ENCODE measurements at places on chromosomes 1 and 21.
A peak's percentile ranks its signal among the peaks of the same experiment; 100 is the strongest.

GRCh38 chr1:150999051-150999674 is 7.5 kb downstream of the MINDY1 start:
- DNase-seq = no peak

DNA sequence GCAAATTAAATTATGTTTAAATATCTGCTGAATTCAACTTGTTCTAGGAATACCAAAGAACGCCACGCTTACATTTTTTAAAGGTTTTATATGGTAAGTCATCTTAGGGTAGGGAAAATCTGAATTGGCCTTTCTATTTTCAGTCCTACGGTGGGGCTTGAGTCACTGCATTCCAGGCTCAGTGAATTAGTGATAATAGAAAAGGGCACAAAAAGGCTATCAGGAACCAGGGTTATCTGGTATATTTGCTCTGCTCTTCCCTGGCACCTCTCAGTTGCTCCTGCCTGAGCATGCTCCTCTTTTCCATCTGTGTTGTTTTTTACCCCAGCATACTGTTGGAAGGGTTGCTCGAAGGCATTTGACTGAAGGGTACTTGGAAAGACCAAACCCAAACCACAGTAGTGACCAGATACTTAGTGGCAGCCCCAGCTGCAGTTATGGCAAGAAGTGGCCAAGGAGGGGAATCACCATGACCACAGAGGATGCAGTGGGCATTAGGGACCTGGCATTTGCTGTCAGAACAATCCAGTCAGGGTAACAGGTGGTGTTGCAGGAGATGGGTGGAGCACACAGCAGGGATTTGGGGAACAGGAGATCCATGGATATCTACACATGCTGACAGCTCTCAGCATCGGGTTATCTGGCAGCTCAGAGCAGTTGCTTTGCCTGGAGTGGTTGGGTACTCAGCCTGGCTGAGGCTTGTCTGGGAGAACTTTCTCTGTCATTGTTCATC is 2.3 kb downstream of the OVAAL start:
- no peak for DNase-seq

GRCh38 chr1:81679942-81680341 is 120.8 kb upstream of the ADGRL2 start:
- no peak for DNase-seq

DNA sequence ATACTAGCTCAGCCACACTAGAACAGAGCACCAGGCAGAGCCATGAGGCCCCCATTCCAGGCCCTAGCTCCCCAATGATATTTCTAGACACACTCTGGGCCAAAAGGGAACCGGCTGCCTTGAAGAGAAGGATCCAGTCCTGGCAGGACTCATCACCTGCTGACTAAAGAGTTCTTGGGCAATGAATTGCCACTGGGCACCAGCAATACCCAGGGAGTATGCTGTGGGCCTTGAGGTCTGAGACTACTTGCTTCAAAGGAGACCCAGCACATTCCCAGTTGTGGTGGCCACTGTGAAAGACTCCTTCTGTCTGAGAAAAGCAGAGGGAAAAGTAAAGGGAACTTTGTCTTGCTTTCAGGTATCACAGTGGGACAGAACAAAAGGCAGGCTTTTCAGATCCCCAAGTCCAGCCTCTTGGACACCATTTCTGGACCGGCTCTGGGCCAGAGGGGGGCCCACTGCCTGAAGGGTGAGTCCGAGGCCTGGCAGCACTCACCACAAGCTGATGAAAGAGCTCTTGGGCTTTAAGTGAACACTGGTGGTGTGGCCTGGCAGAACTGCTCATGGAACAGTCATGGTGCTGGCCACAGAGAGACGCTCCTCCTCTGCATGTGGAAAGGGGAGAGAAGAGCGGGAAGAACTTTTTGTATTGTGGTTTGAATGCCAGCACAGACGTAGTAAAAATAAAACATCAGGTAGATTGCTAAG is 72.5 kb downstream of the CDC42BPA start:
- DNase-seq = no peak

DNA sequence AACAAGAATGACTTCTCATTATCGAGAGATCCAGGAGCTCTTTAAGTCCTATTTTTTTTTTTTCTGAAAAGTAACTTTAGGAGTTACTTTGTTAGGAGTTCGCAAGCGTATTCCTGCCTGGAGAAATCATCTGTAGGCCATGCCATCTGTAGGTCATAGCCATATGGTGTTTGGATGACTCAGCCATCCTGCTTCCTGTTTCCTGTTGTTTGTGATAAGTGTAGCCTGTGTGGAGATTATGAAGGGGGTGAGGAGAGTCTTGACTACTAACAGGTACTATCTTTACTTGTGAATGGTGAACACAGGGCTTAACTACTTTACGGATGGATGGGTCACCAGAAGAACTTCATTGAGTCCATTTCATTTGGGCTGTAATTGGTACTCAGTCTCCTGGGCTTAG is 327.2 kb downstream of the PTPRU start:
- no peak for DNase-seq

DNA sequence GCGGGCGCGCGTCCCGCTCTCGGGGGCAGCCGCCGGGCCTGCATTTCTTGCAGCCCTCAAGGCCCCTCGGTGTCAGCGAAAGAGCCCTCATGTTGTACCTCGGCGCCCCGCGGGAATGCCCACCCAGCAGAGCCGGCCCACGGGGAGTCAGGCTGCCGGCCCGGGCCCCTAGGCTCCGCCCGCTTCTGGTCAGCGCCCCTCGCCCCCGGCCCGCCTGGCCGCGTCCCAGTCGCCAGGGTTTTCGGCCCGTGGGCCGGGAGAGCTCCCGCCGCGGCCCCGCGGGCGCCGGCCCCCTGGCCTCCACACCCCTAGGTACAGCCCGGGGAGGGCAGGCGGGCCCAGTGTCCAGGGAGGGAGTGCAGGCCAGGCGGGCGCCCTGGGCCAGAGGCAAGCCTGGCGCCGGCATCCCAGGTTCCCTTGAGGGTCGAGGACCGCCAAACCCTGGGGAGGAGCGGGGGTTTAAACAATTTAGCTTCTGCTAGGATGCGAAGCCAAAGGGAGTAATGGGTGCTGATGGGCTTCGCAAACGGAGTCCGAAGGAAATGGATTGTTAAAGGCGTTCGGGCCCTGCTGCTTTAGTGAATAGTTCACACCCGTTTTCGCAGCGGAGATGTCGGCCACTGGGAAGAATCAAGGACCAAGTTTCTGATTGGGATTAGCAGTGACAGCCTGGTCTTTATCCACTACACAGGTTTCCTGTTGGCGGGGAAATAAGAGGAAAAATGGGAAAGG is 486 bp upstream of the KCNA3 start:
- peak; percentile 4 for DNase-seq

GRCh38 chr1:209428241-209428921 is 155.1 kb upstream of the CAMK1G start:
- DNase-seq = no peak

GRCh38 chr1:11031624-11032262 is 15.3 kb downstream of the MASP2 start:
- no peak for DNase-seq

GRCh38 chr1:234656944-234657654 is 47.1 kb upstream of the IRF2BP2 start:
- DNase-seq = peak; percentile 4

GRCh38 chr1:116794804-116795481 is 40.7 kb downstream of the CD2 start:
- DNase-seq = no peak

GRCh38 chr1:28086651-28087050 is 1.8 kb downstream of the EYA3 start:
- no peak for DNase-seq

- peak; percentile 97 for DNase-seq
Measured at GRCh38 chr21:31659536-31660258, at the start of gene SOD1. Gene SOD1 (plus strand): TSS chr21:31659693. CDS start chr21:31659770, 77 bp downstream.

- no peak for DNase-seq
Measured at GRCh38 chr1:27941671-27942540, 7.1 kb downstream of the SMPDL3B start.

GRCh38 chr1:116763116-116763786 is 9.0 kb downstream of the CD2 start:
- peak; percentile 51 for DNase-seq

DNA sequence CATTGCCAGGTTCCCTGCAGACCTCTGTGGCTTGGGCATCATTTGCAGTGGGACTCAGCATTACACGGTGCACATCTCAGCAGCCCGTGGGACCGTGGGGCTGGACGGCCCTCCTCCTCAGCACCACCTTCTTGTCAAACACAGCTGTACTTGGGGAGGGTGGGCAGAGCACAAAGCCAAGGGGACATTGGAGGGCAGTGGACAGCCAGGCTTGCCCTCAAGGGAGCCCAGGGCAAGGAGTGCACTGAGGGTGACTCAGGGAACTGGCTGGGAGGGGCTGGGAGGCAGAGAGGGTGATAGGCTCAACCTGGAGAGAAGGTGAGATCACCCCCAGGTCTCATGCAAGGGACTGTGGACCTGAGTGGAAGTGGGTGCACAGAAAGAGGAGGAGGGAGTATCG is 3.4 kb downstream of the CAPN9 start:
- no peak for DNase-seq

DNA sequence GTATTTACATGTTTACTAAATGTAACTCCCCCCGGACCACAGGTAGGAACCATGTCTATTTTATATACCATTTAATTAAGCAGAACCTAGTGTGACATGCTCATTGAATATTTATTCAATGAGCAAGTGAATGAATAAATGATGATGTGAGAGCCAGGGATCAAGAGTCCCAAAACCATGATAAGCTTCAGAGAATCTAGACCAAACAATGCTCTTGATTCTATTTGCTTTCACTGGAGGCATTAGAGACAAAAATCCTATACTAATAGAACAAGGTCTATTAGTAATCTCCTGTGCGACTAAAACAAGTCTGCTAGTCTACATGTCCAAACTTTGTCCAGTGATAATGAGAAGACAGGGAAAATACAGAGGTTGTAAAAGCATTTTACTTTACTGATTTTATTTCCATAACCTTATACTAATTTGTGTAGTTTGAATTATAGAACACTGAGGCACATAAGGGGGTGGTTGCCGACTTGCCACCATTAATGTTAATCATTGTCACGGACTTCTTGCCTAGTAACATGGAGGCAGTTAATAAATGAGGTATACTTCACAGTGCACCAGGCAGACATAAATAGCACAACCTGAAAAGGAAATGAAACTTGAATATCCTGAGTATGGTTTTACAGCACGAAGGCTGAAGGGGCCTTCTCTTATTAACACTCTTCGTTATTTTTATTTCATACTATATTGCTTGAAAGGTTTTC is 69.8 kb downstream of the TBX15 start:
- DNase-seq = no peak

GRCh38 chr1:202710070-202711045 is at the start of gene SYT2:
Gene SYT2 (minus strand): TSS chr1:202710454. CDS start chr1:202605772, 104,682 bp downstream.
- DNase-seq = peak; percentile 23

DNA sequence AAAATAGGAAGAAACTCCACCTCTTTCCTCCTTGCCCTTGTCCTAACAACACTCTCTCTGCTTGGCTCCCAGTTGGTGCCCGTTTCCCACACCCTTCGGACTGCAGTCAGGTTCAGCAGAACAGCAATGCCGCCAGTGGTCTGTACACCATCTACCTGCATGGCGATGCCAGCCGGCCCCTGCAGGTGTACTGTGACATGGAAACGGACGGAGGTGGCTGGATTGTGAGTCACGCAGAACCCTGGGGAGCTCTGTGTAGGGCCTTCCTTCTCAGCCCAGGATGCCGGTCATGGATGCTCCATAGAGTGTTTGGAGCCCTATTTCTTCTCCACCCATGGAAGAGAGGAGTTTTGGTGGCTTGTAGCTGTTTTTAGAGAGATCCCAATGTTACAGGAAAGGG is 60.9 kb downstream of the TNN start:
- no peak for DNase-seq

- no peak for DNase-seq
Measured at GRCh38 chr1:188986745-188987417, 1490.8 kb downstream of the BRINP3 start.

DNA sequence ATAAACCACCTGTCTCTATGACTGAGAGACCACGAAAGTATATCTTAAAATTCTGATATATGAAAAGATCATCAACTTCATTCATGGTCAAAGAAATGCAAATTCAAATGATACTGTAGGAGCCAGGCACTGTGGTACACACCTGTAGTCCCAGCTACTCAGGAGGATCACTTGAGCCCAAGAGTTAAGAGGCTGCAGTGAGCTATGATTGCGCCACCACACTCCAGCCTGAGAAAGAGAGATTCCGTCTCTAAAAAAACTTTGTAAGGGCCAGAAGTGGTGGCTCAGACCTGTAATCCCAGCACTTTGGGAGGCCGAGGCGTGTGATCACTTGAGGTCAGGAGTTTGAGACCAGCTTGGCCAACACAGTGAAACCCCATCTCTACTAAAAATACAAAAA is 17.0 kb downstream of the RERE start:
- DNase-seq = no peak

DNA sequence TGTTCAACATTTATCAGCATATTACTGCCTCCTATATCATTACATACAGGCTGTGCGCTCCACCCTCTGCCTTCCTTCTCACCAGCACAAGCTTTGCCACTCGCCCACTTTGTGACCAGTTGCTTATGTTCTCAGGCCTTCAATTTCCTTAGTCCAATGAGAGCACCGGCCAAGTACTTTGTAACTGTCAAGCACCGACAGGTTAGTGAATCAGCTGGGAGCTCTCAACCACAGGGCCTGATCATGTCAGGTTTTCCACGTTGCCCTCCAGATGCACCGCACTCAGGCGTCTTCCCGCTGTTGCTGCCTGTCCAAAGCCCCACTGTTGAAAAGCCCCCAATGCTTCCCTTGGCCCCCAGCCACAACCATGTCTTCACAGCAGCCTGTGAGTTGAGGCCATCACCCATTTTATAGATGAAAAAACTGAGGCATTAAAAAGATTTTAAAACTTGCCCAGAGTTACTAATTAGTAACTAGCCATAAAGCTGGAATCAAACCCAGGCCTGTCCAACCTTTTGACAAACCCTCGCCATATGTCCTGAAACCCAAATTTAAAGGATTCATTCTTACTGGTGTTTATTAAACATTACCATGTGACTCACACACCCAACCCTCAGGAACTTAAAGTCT is 3.4 kb upstream of the KCNN3 start:
- no peak for DNase-seq

DNA sequence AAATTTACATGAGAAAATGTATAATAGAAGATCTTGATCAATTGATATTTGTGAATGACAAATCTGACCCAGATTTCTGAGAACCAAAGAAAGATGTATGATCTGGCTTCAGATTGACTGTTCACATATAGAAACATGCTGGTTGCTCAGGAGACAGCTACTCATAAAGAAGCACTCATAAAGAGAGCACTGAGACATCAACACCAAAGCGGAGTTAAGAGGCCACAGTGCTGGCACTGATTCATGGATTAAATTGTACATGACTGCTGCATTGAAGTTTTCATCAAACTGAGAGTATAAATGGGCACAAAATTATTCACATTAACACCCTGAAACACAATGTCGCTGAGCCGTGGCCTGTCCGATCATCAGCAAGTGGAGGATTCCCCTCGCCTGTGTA is 46.2 kb downstream of the SH3GLB1 start:
- DNase-seq = no peak

GRCh38 chr1:2564815-2565374 is 8.7 kb downstream of the TNFRSF14 start:
- DNase-seq = no peak

- DNase-seq = no peak
Measured at GRCh38 chr1:155219592-155220031, 11.1 kb downstream of the MTX1 start.
